NCI-H1694 (cell line): ENCODE measurements at places on chromosomes 3 and 15.

DNA sequence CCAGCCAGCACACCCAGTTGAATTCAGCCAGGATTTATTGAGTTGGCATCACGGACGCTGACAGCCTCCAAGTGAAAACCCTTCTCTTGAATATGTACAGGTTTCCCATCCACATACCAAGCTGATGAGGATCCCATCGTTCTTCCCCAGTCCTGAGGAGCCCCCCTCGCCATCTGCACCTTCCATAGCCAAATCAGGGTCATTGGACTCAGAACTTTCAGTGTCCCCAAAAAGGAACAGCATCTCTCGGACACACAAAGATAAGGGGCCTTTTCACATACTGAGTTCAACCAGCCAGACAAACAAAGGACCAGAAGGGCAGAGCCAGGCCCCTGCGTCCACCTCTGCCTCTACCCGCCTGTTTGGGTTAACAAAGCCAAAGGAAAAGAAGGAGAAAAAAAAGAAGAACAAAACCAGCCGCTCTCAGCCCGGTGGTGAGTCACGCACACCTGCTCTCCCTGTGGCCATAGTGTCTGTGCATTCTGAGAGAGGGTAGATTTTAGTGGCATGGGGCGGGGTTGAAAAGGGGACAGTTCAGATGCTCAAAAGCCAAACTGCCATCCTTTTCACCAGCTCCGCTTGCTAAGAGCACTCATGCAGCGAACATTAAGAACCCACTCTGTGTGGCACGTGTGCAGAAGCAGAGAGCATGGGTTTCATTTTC, 51.2 kb downstream of the KLHL25 start:
- DNase-seq, result no peak

GRCh38 chr3:47425383-47425778, 44.6 kb downstream of the PTPN23 start:
- no peak for DNase-seq

DNA sequence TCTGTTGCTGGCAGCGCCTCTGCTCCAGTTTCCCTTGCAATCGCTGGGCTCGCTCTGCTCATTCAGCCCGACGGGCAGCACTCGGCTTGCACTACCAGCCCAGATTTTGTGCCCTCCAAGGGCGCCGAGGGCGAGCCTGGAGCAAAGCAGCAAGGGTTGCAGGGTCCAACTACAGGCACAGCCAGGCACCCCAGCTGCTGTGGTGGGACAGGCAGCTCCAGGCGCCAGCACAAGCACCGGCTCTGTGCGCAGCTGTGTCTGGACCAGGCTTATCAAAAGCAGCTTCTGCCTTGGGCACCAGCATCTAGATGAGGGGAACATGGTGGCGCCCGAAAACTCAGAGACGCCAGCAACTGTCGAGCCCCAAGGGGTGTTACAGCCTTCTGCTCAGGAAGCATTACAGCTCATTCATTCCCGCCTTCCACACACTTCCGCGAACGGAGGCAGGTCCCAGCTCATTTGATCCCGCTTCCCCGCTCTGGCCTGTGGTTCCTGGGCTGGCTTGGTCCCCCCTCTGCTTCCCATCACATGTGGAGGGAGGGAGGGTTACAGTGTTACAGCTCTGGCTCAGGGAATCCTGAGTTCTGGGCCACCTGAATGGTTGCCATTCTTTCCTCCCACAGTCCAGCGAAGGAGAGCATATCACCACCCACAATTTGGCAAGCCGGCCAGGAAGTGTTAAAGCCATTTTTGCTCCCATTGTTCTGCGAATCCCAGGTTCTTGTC, 409.9 kb upstream of the ALCAM start:
- no peak for DNase-seq

GRCh38 chr3:141413391-141413790, 45.1 kb downstream of the ZBTB38 start:
- no peak for DNase-seq

GRCh38 chr3:119769394-119770149, 12.3 kb upstream of the NR1I2 start:
- no peak for DNase-seq

DNA sequence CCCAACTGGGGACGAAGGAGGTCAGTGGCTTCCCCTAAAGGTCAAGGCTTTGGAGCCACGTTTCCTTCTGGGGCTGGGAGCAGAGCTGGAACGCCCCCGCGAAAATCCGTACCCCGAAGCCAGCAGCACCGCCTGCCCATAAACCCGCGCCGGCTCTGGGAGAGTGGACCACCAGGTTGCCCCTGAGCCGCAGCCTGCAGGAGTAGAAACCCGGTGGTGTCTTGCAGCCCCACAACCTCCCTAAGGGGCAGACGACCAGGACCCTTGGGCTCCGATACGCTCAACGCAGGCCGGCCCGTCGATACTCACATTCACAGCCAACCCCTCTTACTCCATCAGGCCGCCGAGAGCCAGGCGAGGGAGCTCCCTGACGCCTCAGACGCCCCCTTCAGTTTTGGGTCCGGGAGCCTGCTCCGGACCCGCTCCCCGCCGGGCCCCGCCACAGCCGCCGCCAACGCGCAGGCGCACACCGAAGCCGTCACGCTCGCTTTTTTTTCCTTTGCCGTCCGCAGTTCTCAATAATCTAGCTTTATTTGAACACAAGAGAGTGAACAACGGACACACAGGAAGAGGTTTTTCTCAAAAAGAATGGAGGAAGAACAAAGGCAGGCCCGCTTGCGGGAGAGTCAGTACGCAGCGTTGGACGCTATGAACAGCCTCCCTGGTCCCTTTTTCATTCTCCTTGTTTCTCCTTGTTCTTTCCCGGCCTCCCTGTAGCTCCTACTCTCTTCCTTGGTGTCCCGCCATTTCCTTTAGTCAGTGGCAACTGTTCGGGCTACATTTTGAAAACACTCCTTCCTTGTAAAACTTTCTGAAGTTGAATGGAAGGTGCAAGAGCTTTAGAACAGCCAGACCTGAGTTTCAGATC, at the start of gene ZNF106:
TSS of gene ZNF106 (minus strand) at position 471 of the 868 bp plus-strand sequence. CDS start 18,852 bp downstream, outside the sequence.
- DNase-seq, result peak; percentile 76

GRCh38 chr15:69652293-69652692, 199.7 kb downstream of the RPLP1 start:
- DNase-seq, result no peak

GRCh38 chr15:44790656-44791055, 54.3 kb downstream of the TRIM69 start:
- no peak for DNase-seq
